ENCODE measurements at places on chromosomes 16 and 17.

DNA sequence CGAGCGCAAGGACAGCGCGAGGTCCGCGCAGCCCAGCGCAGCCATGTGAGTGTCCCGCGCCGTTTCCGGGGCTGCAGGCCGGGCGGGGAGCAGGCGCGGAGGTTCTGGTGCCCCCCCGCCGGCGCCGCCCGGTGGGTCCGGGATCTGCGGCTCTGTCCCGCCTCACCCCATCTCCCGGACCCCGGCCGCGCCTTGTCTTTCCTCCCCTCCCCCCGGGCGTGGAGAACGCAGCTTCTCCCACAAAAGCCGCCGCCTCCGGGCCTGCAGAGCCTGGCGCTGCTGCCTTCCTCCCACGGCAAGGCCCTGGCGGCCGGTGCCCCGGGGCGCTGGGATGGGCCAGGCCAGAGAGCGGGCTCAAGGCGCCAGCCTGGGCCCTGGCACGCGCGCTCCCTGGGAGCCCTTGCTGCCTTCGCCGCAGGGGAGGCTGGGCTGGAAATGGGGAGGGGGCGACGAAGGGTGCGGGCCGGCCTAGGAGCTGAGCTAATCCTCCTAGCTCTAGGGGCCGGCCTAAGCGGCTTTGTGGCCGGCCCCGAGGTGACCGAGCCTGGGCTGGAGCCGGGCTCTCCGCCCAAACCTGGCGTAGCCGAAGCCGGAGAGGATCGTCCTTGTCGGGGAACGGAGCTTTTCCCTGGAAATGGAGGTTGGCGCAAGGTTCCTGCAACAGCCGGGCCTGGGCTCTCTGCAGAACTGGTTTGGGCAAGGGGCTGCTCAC, 397 bp downstream of the RIPOR1 start:
- no peak for DNase-seq

DNA sequence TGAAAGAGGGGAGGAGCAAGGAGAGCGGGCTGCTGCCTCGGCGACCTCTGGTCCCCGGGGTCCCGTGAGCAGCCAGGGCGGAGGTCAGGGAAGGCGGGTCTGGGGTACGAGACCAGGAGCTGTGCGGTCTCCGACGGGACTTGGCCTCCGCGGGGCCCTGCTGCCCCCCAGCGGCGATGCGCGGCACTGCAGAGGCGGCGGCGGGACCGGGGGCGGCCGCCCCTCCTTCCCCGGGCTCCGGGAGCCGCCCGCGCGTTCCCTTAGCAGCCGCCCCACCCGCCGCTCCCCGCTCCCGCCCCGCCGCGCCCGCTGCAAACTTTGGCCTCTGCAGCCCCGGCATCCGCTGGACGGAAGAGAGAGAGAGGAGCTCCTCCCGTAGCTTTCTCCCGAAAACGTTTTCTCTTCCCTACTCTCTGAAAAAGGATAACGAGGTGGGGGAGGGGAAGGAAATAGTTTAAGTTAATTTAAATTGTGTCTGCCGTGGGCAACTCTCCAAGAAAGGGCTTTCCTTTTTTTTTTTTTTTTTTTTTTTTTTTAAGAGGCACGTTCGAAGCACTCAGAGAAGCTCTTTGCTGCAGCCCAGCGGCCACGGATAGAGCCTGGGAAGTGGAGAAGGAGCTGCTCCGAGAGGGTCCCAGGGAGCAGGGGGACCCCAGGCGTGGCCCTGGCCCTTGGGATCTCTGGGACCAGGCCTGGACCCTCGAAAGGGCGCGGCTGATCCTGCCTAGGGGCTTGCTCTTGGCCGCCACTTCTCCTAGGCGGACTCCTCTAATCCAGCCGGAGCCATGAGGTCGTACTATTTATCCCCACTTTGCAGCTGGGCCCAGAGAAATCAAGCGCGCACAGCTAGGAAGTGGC, 43.2 kb downstream of the C16orf82 start:
- peak; percentile 57 for DNase-seq

GRCh38 chr17:27834571-27834970, 34.2 kb upstream of the NOS2 start:
- DNase-seq, result no peak

- DNase-seq, result no peak
Observed at GRCh38 chr16:77298418-77299360, 99.5 kb downstream of the SYCE1L start.

DNA sequence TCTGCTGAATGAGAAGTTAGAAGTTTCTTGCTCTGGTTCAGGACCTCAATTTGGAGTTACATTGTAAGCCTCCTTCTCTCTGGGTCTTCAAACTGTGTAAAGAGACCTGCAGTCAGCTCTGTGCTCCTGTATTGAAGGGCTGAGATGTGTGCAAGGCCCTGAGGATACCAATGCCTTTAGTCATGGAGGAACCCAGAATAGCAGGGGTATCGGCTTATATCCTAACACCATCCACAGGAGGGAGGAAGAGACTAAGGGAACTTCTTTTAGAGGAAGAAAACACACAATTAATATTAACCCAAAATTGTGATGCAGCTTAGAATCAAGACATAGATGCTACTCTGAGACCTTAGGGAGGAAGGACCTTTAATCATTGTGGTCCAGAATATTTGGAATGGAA, 36.5 kb downstream of the GLP2R start:
- DNase-seq, result no peak

- DNase-seq, result no peak
Observed at GRCh38 chr16:54175552-54176375, 110.8 kb downstream of the IRX3 start.

- DNase-seq, result no peak
Observed at GRCh38 chr16:88649924-88650748, 717 bp downstream of the CYBA start.

DNA sequence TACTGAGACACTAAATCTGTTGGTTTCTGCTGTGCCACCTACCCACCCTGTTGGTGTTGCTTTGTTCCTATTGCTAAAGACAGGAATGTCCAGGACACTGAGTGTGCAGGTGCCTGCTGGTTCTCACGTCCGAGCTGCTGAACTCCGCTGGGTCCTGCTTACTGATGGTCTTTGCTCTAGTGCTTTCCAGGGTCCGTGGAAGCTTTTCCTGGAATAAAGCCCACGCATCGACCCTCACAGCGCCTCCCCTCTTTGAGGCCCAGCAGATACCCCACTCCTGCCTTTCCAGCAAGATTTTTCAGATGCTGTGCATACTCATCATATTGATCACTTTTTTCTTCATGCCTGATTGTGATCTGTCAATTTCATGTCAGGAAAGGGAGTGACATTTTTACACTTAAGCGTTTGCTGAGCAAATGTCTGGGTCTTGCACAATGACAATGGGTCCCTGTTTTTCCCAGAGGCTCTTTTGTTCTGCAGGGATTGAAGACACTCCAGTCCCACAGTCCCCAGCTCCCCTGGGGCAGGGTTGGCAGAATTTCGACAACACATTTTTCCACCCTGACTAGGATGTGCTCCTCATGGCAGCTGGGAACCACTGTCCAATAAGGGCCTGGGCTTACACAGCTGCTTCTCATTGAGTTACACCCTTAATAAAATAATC, 14.6 kb downstream of the STH start:
- DNase-seq, result no peak

- no peak for DNase-seq
Observed at GRCh38 chr17:79459003-79459655, 151.7 kb downstream of the RBFOX3 start.

- DNase-seq, result no peak
Observed at GRCh38 chr16:14249291-14250032, 178.3 kb downstream of the MRTFB start.

DNA sequence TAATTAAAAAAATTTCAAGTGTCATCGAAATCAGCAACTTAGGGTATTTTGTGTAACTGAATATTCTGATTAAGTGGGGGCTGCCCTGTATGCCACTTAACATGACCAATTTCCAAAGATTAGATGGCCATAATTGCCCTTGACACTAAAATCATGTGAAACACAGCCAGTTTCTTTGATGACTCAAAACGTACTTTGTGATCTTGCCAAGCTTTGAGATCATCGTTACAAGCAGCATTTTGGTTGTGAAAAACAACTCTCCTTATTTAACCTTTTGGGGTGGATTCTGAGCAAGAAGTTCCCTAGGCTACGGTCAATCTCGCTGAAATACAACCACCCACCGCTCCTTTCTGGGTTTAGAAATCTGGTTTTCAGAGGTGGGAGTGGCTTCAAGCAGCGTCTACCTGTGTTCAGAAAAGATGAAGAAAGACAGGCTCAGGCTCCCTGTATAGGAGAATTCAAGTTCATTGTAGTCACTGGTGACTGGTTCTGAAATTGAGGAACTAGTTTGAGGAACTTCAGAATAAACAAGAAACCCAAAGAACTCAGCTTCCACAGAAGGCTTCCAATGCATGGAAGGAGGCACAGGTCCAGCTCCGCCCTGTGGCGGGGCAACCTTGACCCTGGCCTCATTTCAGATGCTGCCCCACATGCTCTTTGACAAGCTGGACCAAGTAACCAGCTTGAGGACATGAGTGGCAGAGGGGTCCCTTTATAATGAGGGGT, 9.4 kb downstream of the MAP3K14 start:
- no peak for DNase-seq

GRCh38 chr16:57537194-57537505, 779 bp upstream of the CCDC102A start:
- no peak for DNase-seq

DNA sequence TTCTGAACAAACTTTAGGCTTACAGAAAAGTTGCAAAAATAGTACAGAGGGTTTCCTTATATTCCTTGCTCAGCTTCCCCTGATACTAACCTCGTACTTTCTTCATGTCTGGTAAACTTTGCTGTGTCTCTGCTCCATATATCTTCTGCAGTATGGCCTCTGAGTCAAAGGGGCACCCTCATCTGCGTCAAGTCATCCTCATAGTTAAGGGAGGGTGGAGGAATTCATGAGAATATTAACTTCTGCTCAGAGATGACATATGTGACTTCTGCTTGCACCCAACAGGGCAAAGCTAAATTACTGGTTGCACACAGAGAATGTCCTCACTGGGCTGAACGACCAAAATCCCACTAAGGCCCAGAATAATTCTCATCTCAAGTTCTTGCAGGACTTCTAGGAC, 4.3 kb upstream of the CCL7 start:
- DNase-seq, result no peak

DNA sequence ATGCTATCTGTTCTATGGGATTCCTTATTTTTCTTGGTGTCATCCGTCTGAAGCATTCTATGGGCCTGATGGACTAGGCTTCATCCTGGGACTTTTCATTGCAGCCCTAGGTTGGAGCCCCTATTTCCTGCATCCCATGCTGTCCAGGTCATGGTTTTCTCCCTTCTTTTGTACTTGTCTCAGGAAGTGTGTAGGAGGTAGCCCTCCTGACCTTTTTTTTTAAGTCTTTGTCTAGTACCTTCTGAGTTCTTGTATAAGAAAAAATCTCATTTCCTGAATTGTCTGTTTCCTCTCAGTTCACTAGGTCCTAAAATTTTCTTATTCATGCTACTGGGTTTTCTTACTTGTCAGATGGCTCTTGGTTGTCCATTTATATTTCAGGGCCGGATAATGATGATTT, 6.0 kb downstream of the NDEL1 start:
- DNase-seq, result no peak

DNA sequence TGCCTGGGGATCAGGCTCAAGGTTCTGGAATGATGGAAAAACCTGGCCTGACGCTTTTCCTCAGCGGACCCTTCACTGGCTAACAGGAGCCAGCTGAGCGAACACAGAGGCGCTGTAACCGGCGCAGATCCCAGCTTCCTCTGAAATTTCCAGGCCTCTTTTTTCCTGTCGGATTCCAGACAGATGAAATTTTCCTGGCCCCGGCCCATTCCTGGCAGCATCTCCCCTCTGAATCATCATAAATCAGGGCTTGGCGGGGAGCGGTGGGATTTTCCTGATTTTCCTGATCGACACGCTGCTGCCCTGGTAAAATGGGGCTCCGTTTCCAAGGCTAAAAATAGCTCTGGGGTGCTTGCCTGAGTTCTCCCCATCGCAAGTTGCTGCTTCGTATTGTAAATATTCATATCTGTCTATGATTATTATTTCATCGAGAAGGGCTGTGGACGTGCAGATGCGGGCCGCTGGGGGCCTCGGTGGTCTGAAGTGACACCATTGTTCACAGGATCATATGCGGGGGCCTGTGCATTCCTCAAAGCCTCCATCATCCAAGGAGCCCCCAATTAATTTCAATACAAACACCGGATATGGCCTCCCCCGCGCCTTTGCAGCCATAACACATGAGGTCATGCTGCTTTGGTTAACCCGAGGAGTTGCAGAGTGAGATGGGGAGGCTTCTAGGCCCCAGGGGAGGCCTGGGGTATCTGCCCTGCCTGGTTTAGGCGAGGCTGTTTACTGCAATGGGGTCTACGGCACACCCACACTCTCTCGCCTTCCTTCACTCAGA, 45.8 kb upstream of the ETV4 start:
- no peak for DNase-seq

DNA sequence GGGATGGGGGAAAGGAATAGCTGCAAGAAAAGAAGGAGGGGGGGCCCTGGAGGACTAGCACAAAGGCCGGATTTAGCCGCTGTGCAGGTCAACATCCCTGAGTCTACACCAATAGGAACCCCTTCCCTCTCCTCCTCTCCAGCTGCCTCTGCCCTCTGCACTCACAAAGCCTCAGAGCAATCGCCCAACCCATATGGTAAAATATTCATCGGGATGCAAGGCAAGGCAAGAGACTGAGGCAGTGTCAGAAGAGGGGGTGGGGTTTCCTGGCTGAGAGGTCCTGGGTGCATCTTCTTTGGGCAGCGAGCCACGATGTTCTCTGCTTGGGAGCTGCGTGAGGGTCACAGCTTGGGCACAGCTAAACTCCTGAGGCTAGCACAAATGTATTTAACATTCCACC, 115.5 kb upstream of the NLRP1 start:
- no peak for DNase-seq

- DNase-seq, result no peak
Observed at GRCh38 chr17:34406226-34406625, 43.2 kb upstream of the CCL1 start.

DNA sequence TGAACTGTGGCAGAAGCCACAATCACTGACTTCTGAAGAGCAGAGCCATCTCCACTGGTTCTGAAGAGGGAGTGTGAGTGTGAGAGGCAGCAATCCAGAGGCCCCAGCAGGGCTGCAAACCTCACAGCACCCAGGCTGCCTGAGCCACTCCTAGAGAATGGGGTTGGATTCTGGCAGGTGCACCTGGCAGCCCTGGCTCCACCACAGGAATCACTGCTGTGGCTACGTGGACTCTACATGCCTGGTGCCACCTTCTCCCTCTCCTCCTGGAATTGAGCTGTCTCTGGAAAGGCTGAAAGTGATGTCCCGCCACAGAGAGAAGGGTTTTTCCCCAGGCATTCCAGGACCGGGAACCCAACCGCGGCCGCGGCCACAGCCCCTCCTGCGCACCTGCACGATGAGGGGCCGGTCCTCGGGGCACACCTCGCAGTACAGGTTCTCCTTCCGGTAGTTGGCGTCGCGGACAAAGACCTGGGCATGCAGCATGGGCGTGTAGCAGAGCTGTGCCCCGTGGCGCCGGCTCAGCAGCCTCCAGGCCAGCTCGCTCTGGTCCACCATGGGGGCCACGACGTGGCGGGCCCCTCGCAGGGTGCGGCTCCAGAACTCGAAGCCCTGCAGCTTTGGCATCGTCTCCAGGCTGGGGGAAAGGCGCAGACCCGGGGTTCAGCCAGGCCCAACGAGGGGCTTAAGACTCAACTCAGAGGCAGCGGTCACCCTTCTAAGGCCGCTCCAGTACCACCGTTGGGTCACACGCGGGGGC, 991 bp downstream of the DUS1L start:
- no peak for DNase-seq

- no peak for DNase-seq
Observed at GRCh38 chr16:85836706-85837582, 37.4 kb downstream of the COX4I1 start.

- DNase-seq, result no peak
Observed at GRCh38 chr16:49748322-49748721, 107.6 kb downstream of the ZNF423 start.
